Tibial nerve (tissue), 4 donors: ENCODE measurements at places on chromosomes 6 and 20. TPM values are rescaled to one million over a fixed set of nuclear protein-coding genes. Genes with fewer than 3 reads are reported as not detected.

The CLIC5 gene
- 36.4 TPM for total RNA-seq

The ADGRB3 gene
- total RNA-seq, result 9.6 TPM

The SASH1 gene
- 238 TPM for total RNA-seq

The FGD2 gene
- total RNA-seq, result 48.1 TPM

The HSPA12B gene
- total RNA-seq, result 14.0 TPM

The FKBP1C gene
- 1.2 TPM for total RNA-seq

The RNF146 gene
- 77.9 TPM for total RNA-seq

The PGC gene
- not detected for total RNA-seq

The BIRC7 gene
- 29.4 TPM for total RNA-seq

The CASS4 gene
- 2.0 TPM for total RNA-seq

The ACTL10 gene
- 3.8 TPM for total RNA-seq

The ABCC10 gene
- total RNA-seq, result 35.9 TPM
